ENCODE measurements at places on chromosomes 7 and 10. TPM values are rescaled to one million over a fixed set of nuclear protein-coding genes. Genes with fewer than 3 reads are reported as not detected.

NOS3 gene
- total RNA-seq = 15.7 TPM

MRPS24 gene
- total RNA-seq = 119 TPM

SPDYE5 gene
- not detected for total RNA-seq

DNA sequence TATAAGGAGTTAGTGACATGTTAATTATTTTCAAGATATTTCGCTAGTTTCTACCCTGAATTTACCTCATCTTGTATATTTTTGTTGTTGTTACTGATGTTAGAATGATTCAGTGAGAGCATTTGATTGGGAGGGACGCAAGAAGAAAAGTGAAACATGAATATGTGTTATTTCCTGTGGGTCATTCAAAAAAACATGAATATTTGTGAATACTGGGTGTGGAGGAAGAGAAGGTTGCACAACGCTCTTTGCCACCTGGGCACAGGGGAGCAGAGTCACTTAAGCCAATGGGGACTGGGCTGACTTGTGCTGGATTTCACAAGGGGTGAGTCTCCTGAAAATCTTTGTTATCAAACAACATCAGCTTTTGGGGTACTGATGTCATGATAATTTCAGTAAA is 39.5 kb downstream of the AGK start:
- no peak overlapping the region for H3K4me3 ChIP-seq
- H3K36me3 ChIP-seq = peaks cover 60% of the 10 kb centered on the region
- H3K27ac ChIP-seq = peak overlapping the region; percentile 31

GRCh38 chr10:104322416-104322782 is 15.9 kb downstream of the ITPRIP start:
- peak overlapping the region; percentile 75 for H3K4me3 ChIP-seq
- H3K4me1 ChIP-seq = peaks cover 79% of the 10 kb centered on the region
- H3K27ac ChIP-seq = peak overlapping the region; percentile 58
- no peaks in the 10 kb centered on the region for H3K27me3 ChIP-seq
- peak; percentile 78 for DNase-seq

DNA sequence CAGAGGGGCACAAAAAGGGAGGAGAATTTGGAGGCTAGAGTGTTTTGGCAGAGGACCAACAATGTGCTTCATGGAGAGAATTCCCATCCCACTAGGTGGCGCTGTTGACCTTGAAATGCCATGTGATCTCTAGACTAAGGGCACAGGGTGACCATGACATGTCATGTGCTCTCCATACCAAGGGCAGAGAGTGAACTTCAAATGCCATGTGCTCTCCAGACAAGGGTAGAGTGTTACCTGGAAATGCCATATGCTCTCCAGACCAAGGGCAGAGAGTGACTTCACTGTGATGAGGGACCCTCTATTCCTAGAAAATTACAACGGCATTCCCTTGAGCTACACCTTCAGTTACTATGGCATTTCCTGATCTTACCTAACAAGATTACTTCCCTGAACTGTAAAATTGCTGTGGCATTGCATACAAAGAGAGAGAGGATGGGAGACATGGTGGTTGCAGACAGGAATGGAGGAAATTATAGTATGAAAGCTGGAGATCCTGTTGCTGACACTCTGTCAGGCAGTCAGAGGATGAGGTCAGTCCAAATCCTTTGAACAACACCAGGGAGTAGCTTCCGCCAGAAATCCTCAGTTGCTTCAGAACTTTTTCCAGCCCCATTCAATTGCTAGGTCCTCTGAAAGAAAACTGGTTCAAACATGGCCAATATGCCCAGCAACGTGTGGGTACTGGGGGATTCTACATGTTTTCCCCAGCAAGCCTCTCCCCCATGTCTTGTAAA is 60.9 kb upstream of the ACSM6 start:
- no peak overlapping the region for H3K4me3 ChIP-seq
- no peaks in the 10 kb centered on the region for H3K36me3 ChIP-seq
- peak; percentile 93 for DNase-seq
- H3K27ac ChIP-seq = no peak overlapping the region
